ENCODE measurements at places on chromosomes 5 and 9. TPM values are rescaled to one million over a fixed set of nuclear protein-coding genes. Genes with fewer than 3 reads are reported as not detected.

The SOHLH1 gene
- polyA plus RNA-seq: not detected

DNA sequence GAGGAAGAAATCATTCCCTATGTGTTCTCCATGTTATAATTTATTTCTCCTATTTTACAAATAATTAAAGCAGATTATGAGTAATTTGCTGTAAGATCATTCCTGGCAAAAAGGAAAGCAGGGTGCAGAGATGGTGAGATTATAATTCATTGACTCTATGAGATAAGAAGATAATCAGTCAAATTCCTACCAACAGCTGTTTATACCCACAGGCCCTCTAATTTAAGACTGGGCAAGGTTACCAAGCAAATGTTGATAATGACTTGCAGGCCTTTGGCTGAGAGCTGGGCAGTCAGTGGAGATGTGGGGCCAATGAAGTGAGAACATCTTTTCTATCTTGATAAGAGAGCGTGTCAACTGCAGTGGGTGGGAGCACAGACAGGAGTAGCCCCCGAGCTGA, 222.7 kb downstream of the ICE1 start:
- no peak for DNase-seq

GRCh38 chr5:163463063-163463435, 2.6 kb downstream of the HMMR start:
- no peak for DNase-seq

The SPATA31E1 gene
- not detected for polyA plus RNA-seq

The IFNA5 gene
- polyA plus RNA-seq: not detected

DNA sequence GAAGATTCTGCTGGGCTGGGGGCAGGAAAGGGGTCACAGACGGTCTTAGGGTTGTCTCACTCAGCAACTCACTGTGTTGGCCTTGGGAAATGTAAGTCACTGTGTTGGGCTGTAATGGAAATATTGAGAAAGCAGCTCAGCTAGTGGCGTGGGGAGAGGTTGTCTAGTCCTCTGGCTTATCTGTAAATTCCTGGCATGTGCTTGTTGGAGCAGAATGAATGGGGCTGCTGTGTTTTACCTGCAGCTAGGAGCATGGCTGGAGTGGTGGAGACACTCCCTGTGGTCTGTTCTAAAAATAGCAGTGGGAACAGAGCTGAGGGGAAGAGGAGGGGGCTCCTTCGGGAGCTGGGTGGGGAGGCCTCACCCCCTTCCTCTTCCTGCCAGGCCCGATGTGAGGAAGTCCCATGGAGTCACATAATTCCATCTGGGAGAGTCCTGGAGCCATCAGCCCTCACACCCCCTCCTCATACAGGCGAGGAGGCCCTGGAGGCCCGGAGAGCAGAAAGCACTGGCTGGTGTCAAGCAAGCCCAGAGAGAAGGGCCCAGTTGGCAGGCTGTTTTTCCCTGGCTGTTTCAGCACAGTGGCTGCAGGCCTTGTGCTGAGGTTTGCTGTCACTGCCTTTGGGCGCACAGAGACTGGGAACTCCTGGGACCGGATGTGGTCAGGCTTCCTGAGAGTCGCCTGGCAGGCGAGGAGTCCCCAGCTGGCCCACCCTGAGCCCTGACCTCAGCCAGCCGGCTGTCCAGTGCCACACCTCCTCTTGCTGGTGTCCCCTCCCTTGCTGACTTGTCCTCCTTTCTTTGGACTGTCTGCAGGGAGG, 84.9 kb downstream of the RGS3 start:
- no peak for DNase-seq

The PCA3 gene
- 0.26 TPM for polyA plus RNA-seq

DNA sequence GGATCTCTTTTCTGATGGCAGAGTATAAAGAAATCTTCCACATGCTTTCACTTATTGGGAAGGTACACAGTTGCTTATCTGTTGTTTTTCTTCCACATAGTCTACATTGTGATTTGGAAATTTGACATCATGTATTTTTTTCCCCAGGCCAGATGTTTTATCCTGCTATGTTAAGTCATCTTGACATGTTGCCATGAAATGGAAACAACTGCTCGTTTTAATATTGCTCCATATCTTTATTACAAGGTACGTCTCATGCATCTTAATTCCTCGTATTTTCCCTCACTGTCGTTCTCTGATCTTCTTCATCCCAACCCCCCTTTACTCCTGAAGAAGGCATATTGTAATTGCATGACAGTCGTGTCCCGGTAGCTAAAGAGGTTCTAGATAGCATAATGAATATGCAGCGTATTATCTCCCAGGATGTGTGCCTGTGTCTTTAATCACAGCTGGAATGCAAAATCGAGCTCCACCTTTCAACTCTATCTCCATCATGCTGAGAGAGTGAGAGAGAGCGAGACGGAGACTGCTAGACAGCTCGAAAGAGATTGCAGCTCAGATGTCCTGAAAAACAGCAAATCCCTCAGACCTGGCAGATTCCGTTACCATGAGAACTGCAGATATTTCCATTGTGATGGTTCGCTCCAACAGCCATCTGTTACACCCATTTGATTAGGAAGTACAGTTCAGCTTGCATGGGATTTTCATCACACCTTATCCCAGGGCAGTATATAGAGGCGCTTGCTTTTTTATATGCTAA, 281.7 kb downstream of the TMEM38B start:
- no peak for DNase-seq

GRCh38 chr5:179304466-179304865, 40.8 kb downstream of the ADAMTS2 start:
- DNase-seq: no peak

The ELOVL7 gene
- 19.6 TPM for polyA plus RNA-seq

- no peak for DNase-seq
Observed at GRCh38 chr5:24067208-24067607, 559.8 kb downstream of the PRDM9 start.

The LOX gene
- 52.9 TPM for polyA plus RNA-seq

DNA sequence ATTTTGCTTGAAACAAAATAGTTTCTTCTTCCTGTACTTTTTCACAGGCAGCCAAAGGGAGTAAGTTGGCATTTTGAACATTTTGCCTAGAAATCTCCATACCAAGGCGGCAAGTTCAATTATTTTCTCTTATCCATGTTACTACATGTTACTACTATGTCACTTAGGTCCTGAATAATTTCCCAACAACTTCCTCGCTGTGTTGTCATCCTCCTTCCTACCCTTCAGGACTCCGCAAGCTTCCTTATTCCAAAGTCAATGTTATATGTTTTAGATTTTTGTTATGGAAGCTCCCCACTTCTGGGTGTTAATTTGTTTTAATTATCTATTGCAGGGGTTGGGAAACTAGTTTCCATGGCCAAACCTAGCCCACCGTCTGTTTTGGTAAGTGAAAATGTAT, 9.9 kb upstream of the B4GALT1 start:
- no peak for DNase-seq

DNA sequence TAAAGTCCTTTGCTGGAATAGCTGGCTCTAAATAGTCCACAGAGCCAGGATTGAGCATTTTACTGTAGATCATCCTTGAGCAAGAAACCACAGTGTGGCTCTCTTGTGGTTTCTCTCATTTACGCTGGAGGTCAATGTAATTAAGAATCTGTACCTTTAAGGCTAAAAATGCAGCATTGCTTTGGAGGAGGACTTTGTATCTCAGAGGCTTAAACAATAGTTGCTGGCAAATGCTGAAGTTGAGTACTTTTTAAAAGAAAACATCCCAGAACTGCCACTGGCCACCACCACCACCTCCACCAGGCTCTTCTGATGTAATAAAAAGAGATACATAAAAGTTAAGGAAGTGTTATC, 177.3 kb upstream of the ADAMTSL1 start:
- DNase-seq: no peak

DNA sequence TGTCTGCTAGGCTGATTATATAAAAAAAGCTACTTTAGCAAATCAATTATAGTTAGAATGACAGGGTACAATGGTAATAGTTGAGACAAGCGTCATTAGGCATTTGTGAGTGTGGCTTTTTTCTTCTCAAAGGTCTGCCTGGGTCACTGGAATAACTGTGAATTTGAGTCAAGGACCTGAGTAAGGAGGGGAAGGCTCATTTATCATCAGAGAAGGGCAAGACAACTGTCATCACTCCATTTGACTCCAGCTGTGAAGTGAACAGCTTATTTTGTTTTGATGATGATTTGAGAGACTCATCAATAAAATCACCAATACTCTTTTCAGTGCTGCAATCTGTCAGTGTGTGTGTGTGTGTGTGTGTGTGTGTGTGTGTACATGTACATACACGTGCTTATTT, 118.6 kb downstream of the MAT2B start:
- DNase-seq: no peak

- no peak for DNase-seq
Observed at GRCh38 chr5:119332978-119333401, 22.8 kb upstream of the TNFAIP8 start.

The IFNA13 gene
- polyA plus RNA-seq: not detected

DNA sequence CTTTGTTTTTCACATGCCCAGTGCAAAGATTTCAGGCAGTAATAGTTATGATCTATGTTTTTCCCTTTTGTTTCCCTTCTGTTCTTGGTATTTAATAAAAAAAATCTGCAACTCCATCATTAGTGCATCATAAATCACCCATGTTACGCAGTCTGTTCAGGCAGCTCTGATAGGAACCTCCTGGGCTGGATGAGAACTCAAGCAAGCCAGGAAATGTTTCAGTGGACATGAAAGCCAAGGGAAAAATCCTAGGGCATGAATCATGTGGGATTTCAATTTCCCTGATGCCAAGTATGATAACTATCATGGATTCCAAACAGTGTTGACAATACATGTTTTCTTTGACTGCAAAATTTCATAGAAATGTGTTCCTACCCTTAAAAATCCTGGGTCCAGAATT, 119.7 kb upstream of the TARS1 start:
- DNase-seq: no peak

DNA sequence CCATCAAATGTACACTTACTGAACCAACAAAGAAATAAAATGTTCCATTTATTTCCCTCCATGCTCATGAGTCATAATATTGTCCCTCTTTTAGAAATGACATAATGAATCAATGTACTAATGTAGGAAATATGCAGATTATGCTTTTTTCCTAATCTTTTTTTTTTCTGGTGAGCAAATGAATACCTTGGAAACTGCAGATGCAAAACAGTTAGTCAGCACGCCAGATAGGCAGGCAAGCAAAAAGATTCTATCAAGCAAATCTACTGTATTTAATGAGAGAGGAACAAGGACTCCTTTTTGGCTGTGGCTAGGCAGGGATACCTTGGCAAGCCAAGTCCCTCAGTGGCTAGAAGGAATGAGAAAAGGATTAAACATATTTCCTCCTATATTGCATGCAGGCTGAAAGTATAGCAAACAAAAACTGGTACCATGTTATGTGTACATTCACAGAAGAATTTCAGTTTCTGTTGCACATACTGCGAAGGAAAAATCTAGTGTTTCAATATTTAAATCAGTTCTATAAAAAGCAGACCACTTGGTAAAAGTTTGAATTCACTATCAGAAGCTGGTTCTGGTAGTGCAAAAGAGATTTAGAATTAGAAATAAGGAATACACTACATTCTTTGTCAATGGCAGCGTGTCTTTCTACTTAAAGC, 605.4 kb downstream of the TLE1 start:
- DNase-seq: no peak

The NOP16 gene
- polyA plus RNA-seq: 25.4 TPM

DNA sequence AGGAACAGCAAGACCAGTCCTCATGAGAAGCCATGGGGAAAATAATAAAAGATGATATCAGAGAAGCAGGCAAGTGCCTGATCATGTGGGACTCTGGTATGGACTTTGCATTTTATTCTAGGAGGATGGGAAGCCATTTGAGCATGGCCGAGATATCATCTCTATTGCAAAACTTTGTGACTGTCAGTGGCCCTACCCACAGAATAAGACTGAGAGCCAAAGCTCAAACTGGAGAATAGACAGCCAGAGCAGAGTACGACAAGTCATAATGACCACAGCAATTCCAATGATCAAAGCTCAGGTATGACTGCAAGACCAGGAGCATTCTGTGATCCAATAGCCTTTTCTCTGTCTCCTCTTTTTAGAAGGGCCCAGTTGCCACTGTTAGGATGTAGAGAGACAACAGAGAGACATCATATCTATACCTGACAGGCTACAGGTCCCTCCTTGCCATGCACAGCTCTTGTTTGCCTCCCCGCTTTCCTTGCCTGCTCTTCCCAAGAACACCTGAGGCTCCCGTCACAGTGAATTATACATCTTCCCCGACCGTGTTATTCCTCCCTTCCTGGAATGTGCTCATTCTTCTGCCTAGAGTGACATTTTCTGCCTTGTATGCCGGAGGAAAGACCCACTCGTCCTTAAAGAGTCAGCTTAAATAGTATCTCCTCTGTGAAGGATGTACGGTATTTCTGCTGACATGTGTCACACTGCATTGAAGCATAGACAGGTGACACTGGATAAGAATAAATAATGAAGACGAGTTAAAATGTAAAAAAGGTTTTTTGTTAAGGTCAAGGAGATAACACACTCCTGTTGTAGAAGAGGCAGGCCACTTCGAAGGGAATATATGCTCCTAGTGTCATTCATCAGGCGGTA, 248.7 kb upstream of the MAP3K1 start:
- DNase-seq: no peak

The PCDHGB6 gene
- polyA plus RNA-seq: 6.6 TPM

GRCh38 chr5:4924577-4924976, 215.6 kb upstream of the ADAMTS16 start:
- DNase-seq: no peak

The PCDHB9 gene
- polyA plus RNA-seq: 5.0 TPM

The SLC25A25 gene
- polyA plus RNA-seq: 12.8 TPM

The STOML2 gene
- polyA plus RNA-seq: 138 TPM

All from right renal cortex interstitium (tissue), 3 donors.